ENCODE measurements at places on chromosomes 16 and 17. TPM values are rescaled to one million over a fixed set of nuclear protein-coding genes. Genes with fewer than 3 reads are reported as not detected.

GCGR gene
- total RNA-seq: not detected

RUNDC1 gene
- 14.5 TPM for total RNA-seq

GP1BA gene
- not detected for total RNA-seq

CAPN15 gene
- 32.8 TPM for total RNA-seq

SLC52A1 gene
- 0.50 TPM for total RNA-seq

CFAP119 gene
- total RNA-seq: 8.3 TPM

HOXB1 gene
- total RNA-seq: not detected

MYH1 gene
- total RNA-seq: not detected

HAP1 gene
- total RNA-seq: 2.2 TPM

SLC9A5 gene
- total RNA-seq: 0.67 TPM

KRT24 gene
- not detected for total RNA-seq

CPHXL gene
- total RNA-seq: not detected

SRCIN1 gene
- total RNA-seq: 4.2 TPM

HASPIN gene
- total RNA-seq: 2.0 TPM

UTS2R gene
- total RNA-seq: not detected

SCIMP gene
- total RNA-seq: not detected

CLEC18A gene
- 1.0 TPM for total RNA-seq

KRTAP4-6 gene
- total RNA-seq: not detected

APOH gene
- not detected for total RNA-seq

USP43 gene
- total RNA-seq: 9.3 TPM

ZNF768 gene
- 56.2 TPM for total RNA-seq

TBC1D3C gene
- total RNA-seq: not detected

KRTAP2-2 gene
- not detected for total RNA-seq
